ENCODE measurements at places on chromosomes 7 and 10.

DNA sequence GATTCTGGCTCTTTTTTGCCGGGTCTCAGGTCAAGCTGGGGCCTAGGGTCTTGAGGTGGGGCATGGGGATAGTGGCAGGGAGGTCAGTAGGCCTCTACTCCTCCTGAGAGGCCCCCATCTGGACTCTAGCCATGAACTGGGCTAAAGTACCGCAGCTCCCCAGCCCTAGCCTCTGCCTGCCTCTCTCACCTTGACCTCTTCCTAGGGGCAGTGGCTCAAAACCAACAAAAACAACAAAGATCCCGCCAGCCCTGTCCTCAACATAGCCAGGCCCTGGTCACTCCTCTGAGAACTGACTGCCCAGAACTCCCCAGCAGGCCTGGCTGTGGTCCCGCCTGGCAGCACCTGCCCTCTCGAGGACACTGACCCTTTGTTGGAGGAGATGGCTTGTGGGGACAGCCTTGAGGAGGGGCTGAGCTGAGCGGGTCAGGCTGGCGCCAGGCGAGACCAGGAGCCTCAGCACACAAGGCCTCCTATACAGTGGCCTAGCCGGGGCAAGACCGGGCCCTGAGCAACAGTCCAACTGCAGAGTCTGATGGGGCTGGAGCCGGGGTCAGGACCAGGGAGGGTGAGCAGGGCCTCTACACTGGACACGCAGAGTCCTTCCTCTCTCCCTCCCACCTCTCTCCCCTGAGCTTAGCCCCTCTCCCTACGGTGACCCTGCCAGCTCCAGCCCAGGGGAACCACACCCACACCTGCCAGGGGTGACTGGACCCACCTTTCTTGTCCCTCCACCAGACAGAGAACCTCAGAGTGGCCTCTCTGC lies 11.6 kb upstream of the PPIF start:
- DNase-seq: no peak

DNA sequence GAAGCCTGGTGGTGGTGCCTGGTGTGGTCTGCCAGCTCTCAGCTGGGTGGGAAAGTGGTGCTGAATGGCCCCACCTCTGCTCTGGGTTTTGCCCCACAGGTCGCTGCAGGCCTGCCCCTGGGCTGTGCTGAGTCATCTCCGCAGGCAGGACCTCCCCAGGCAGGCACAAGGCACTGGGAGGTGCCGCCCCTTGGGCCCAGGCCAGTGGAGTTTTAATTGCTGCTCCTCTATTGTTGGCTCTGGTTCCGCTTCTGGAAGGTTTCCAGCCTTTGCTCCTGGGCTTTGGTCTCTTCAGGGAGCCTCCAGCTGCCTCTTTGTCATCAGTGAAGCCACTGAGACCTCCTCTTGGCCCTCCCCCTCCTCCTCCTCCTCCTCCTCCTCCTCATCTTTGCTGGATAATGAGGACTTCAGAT lies 180.3 kb upstream of the GRB10 start:
- DNase-seq: peak; percentile 94

DNA sequence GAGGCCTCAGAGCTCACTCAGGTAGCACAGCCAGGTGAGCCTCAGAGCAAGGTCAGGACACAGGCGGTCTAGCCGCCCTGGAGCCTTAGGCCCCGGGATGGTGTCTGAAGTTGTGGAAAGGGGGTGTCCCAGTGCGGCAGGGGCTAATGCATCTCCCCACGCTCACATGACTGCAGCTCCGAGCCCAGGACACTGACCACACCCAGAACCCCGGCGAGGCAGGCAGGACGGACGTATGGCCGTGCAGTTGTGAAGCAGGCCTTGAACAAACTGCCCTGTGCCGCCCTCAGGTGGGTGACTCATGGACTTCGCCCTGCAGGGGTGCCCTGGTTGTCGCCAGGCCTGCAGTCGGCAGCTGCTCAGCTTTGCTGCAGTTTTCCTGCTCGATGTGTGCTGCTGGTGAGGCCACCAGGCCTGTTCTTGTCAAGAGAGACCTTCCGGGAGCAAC lies 5.0 kb upstream of the PRKAR1B start:
- no peak for DNase-seq

DNA sequence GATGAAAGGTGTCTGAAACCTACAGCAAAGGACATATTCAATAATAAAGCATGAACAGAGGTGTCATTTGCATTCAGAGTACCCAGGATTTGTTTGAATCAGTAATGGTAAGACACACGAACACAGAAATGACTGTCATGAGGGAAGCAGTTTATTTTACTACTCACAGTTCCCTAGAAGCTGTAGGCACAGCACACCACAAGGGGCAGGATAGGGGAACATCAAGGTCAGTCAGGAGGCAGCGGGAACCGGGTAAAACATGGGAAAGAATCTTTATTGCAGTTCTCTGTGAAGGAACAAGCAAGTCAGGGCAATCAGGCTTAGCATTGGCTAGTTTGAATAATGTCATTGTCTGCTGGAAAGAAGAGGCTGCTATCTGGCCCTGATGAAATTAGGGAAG lies 70.2 kb upstream of the PDSS1 start:
- DNase-seq: peak; percentile 7

DNA sequence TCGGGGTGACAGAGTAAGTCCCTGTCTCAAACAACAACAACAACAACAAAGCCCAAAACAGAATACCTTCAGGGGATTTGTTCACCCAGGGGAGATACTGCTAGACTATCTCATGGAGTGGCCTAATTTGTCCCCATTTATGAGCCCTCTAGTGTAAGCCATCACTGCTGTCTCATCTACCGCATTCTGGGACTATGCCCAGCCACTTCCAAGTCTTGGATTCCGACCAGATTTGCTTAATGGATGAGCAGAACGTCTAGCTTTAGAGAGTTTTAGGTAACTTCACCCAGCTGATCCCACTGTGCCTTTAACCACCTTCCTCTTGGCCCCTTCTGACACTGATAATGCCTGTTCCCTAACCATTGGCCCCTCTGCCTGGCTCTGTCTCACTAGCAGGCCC lies 47.1 kb downstream of the PAPSS2 start:
- DNase-seq: no peak

DNA sequence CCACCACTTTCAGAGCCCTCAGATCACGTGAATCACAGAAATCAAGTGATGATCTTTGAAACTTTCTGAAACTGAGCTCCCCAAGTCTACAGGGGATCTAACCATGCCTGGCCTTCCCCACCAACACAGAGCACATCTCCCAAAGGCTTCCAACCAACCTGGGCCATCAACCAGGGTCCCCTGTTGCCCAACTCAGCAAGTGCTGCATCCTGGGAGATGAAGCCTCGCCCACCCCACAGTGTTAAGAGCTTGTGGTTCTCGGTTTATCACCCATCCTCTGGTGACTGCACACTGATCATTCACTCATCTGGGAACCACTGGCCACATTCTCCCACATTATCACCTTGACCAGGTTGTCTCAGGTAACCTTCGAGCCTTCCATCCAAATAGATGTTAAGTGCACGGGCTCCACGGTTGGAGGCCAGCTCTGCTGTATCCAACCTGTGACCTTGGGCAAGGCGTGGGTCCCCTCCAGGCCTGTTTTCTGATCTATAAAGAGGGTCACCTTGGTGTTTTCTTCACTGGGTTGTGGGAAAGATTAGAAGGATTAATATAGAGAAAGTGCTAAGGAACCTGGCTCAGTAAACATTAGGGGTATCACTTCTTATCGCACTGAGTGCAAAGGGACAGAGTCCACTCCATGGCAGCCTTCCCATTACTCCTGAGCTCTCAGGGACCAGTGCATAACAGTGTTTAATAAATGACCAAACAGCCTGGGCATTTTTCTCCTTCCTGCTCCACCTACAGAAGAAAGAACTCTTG lies 3.6 kb downstream of the ZNF488 start:
- no peak for DNase-seq

GRCh38 chr10:51342381-51342780 lies 268.1 kb downstream of the PRKG1 start:
- DNase-seq: no peak

- no peak for DNase-seq
These were observed 1.2 kb downstream of the UCN3 start for GRCh38 chr10:5365928-5366327.

GRCh38 chr7:95209276-95209675 lies 115.1 kb downstream of the PON1 start:
- DNase-seq: no peak

- DNase-seq: peak; percentile 75
These were observed 496.4 kb downstream of the KIF20B start for GRCh38 chr10:90197766-90198165.

GRCh38 chr7:45955286-45955685 lies 34.2 kb upstream of the IGFBP3 start:
- no peak for DNase-seq

DNA sequence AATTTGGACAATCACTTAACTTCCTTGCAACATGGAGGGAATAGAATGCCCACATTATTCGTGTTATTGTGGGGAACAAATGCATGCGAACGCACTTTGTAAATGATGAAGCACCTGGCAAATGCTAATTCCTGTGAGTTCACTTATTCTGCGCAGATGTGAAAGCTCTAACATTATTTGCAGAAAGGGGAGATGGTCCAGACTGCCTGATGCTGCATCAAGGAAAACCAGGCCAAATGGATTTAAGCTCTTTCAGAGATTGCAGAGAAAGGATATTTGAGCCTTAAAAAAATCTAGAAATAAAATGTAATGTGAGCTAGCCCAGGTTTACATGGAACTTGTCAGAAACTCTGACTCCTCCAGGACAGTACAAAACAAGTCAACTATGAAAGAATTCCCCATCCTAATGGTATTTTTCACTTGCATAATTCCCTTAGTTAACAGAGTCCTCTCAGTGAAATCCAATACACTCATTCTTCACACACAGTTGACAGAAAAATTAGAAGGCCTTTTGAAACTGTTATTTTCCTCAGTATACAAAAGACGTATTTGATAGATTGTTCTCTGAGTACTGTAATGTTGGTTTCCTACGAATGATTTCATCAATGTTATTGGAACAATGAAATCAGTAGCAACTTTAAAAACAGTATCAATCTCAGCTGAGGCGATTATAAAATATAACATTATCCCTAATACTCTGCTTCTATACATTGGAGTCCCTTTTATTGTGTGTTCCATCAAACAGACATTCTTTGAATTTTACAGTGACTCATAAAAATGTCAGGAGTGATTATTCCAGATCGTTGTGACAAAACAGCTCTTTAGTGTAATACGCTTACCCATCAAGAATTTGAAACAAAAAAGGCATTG lies 136.3 kb upstream of the ANK3 start:
- peak; percentile 3 for DNase-seq

DNA sequence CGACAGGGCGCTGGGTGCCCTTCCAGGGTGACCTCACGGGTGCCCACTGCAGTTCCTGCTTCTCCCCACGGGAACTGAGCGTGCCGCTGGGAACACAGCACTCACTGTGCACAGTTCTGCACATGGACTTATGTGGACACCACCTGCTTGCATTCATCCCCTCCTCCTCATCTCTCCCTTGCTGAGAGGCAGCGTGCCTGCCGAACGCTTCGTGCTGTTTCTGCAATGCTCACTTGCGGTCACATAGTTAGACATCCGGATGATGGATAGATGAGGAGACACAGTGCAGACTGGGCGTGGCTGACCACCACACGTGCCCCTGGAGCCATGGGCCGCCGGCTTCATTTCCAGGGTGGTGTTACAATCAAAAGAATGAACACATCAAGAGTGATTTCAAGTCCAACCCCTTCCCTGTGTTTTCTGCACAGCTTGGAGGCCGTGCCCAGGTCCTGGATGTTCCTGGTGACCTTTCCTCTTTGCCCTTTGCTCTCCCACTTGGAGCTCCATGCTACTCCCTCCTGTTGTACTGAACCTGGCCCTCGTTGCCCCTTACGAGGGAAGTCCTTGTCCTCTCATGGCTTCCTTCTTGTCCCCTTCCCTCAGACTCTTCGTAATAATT lies 119.4 kb downstream of the VIPR2 start:
- peak; percentile 50 for DNase-seq

DNA sequence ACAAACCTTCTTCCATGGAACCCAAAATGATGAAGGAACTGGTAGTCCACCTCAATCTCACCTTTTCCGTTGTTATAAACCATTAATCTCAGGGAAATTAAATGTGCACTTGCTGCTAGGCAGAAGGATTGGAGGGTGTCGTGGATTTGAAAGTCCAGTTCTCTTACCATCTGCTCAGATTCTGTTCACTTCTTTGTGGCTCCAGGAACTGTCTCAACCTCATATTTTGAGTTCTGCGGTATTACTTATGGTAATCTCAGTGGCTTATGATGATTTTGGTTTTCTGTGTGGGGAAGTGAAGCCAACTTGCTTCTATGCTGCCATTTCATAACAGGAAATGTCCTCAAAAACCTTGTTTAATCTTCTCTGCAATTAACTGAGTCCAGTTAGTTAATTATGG lies 136.4 kb downstream of the CDC14C start:
- DNase-seq: no peak

- no peak for DNase-seq
These were observed 6.9 kb upstream of the ORAI2 start for GRCh38 chr7:102426268-102427018.

GRCh38 chr7:135808206-135808605 lies 59.6 kb upstream of the FAM180A start:
- DNase-seq: no peak

GRCh38 chr10:86585037-86585929 lies 63.7 kb upstream of the WAPL start:
- peak; percentile 62 for DNase-seq

DNA sequence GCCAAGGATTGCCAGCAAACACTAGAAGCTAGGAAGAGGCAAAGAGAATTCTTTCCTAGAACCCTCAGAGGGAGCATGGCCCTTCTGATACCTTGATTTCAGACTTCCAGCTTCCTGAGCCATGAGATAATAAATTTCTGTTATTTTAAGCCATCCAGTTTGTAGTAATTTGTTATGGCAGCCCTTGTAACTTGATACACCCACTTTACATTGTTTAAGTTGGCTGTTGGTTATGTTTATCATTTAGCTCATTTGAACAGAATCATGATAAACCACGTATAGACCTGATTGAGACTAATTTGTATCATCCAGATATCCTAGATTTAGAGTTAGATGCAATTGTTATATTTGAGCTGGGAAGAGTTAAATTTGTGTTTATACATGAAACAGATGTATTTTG lies 9.4 kb upstream of the TES start:
- no peak for DNase-seq

DNA sequence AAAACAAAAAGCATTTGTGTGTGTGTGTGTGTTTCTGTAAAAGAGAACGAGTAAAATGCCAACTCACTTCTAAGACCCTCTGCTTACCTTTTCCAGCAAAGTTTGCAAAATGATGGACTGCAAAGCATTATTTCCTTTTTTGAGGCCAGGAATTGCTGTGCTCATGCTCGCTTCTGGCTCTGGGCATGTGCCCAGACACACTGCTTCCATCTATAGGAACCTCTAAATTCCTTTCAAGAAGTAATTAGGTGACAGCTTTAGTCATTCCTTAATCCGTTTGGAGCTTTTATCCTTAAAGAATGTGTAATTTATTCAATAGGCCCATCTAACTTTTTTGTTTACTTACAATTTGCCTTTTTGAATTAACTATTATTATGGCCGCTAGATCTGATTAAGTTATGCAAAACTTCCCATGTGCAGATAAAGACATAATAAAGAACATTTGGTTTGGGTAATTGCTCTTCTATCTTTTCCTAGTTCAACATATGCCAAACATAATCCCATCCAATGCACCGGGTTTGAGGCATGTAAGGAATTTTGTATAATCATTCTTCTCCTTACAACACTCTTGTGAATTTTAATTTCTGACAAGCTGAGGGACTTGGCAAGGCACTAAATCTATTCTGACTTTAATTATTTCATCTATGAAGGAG lies 34.7 kb downstream of the A1CF start:
- no peak for DNase-seq

GRCh38 chr7:20444030-20444800 lies 113.5 kb downstream of the ITGB8 start:
- no peak for DNase-seq

GRCh38 chr7:19916046-19916445 lies 142.6 kb upstream of the TMEM196 start:
- DNase-seq: peak; percentile 49
